ENCODE measurements at places on chromosomes 11 and 22.

- no peak for DNase-seq
Measured at GRCh38 chr11:76395296-76395695, 14.2 kb downstream of the GVQW3 start.

- no peak for DNase-seq
Measured at GRCh38 chr11:116650052-116650451, 122.7 kb downstream of the BUD13 start.

- DNase-seq: no peak
Measured at GRCh38 chr11:76095891-76096290, 110.4 kb downstream of the WNT11 start.

- no peak for DNase-seq
Measured at GRCh38 chr11:68508425-68508824, 47.9 kb downstream of the PPP6R3 start.

DNA sequence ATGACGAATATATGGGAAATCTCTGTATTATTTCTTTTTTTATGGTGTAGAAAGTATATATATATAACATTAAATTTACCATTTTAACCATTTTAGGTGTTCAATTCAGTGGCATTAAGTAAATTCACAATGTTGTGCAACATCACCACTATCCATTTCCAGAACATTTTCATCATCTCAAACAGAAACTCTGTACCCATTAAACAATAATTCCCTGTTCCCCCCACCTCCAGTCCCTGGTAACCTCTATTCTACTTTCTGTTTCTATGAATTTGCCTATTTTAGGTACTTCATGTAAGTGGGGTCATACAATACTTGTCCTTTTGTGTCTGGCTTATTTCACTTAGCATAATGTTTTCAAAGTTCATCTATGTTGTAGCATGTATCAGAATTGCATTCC, 15.3 kb upstream of the PTS start:
- no peak for DNase-seq

DNA sequence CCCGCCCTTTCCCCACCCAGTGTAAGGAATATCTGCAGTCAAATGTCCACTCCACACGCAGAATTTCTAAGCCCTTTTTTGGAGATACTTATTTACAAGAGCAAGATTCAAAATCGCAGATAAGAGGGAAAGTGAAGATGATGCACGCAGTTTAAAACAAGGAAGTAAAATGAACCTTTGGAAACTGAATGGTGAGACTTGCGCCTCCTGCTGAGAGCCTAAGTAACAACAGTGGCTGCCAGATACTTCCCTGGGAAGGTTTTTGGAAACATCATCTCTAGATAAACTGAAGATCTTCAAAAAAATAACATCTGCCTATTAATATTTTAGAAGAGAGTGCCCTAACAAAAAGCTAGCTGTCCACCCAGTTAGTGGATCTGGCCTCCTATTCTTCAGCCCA, 963.1 kb upstream of the FAT3 start:
- no peak for DNase-seq

GRCh38 chr11:132256528-132257279, 886.3 kb downstream of the NTM start:
- DNase-seq: no peak

- DNase-seq: peak; percentile 89
Measured at GRCh38 chr11:35484435-35484834, 41.0 kb downstream of the PAMR1 start.

- no peak for DNase-seq
Measured at GRCh38 chr11:72740060-72740424, 12.2 kb downstream of the ARAP1 start.

DNA sequence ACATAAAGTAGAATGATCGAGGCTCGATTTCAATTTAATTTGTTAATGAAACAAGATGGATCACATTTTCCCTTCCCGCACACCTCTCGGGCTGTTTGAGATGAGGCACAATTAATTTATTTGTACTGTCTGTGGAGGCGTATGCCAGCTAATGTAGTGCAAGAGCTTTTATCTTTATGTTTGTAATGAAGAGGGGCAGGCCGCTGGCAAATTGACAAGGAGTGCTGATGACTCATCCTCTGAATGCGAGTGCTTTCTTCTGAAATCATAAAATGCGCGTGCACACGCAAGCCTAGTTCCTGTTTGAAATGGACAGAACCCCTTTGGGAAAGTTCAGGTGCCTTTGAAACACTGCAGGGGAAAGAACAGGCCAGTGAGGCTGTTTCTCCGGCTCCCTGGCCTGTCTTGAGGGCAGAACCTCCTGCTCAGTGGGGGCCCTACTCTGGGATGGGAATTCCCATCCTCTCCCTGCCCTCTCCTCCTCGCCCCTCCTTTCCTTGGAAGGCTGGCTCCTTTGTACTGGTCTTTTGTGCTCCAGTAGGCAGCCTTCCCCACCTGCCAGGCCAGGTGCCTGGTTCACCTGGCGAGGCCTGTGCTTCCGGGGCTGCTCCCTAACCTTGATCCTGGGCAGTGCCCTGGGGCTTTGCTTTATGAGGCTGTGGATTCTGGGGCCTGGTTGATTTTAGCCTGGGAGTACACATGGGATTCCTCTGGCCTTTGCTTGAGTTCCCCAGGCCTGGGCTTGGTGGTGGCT, 50.3 kb downstream of the TEAD1 start:
- peak; percentile 86 for DNase-seq

- DNase-seq: no peak
Measured at GRCh38 chr11:74373382-74373781, 24.9 kb downstream of the PGM2L1 start.

- DNase-seq: no peak
Measured at GRCh38 chr11:122976734-122977469, 4.7 kb downstream of the BSX start.

DNA sequence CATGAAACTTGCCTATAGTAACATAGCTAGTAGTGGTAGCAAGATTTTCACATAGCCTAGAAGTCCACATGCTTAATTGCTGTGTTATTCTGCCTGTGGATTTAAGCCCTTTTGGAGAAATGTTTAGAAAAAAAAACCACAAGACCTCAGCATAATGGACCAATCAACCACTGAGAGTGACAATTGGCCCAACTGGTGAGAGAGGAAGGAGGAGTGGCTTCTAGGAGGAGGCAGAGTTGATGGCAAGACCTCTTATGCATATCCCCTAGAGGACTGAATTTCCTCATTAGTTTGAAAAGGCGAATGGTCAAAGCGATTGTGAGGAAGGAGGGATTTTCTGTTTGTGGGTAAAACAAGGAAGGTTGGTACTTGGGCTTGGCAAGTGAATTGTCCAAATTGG, 30.6 kb downstream of the NNMT start:
- no peak for DNase-seq

- DNase-seq: no peak
Measured at GRCh38 chr11:64524158-64524527, 66.9 kb upstream of the SLC22A12 start.

- no peak for DNase-seq
Measured at GRCh38 chr22:19696504-19697276, 17.6 kb upstream of the SEPTIN5 start.

DNA sequence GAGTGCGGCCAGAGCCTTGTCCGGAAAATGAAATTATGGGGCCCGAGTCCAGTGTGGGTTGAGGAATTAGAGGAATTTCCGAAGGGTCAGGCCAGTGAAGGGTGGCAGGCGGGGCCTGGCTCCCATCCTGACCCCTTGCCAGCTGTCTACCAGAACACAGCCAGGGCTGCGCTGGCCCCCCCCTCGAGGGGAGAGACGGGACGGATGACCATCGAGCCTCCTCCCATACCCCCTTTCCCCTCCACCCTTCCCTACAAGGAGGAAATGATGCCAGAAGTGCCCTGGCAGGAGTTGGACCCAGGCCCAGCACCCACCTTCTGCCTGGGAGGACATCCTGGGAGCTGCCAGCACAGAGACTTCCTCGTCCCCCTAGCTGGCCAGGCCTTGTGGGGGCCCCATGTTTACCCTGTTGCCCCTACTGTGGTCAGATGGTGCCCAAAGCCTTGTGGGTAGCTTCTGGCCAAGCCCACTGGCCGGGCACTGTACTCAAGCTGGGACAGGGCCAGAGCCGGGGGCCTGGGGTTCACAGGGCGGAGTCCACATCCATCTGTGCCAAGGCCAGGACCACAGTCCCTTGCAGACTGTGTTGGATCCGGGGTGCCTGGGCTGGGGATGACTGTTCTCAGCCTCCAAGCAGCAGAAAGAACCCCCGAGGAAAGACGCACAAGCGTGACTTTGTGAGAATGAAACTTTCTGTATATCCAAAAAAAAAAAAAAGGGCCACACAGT, 20.8 kb downstream of the ARVCF start:
- DNase-seq: no peak

DNA sequence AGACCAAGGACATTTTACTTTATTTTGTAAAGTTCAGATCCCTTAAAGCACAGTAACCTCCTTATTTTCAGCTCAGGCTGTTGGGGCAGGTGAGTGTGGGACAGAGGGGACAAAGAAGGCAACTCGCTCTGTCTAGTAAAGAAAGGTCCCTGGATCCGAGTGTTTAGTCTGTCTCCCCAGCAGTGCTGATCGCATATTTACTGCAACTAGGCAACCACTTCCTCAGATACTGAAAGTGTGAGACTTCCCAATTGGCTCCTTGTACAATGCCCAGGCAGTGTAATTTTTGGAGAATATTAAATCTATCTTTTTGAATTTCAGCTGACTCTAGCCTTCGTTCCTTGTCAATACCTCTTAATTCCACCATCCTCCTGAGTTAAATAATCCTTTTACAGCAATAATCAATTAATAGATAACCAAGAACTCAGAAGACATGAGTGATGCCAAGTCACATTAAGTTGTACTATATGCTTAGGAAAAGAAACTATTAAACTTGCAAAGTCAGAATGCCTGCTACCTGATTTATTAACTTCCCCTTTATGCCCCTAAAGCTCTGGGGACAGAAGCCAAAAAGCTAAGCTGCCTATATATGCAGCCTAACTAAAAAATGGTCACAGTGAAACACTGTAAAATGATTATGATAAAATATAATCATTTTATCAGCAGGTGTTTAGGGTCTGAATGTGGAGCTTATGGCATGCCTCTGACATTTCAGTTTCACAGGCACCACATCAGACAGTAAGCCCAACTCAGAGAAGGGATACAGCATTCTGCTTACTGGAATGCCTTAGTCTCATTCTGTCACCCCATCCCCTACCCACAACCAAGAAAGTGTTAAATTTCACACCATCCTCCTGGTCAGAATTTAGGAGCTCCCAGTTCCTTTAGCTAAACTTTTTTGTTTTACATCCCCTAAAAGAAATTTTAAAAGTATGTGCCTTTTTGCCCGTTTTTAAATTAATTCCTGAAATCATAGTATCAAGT, 138.7 kb downstream of the TRIM44 start:
- no peak for DNase-seq

All from HCEC 1CT (cell line).